ENCODE measurements at places on chromosomes 1 and 21.
A peak's percentile ranks its signal among the peaks of the same experiment; 100 is the strongest.

GRCh38 chr1:180722586-180722985 lies 90.8 kb downstream of the XPR1 start:
- no peaks in the 10 kb centered on the region for H3K27me3 ChIP-seq
- H3K36me3 ChIP-seq, result peaks cover 50% of the 10 kb centered on the region
- H3K4me1 ChIP-seq, result no peaks in the 10 kb centered on the region
- DNase-seq, result no peak

DNA sequence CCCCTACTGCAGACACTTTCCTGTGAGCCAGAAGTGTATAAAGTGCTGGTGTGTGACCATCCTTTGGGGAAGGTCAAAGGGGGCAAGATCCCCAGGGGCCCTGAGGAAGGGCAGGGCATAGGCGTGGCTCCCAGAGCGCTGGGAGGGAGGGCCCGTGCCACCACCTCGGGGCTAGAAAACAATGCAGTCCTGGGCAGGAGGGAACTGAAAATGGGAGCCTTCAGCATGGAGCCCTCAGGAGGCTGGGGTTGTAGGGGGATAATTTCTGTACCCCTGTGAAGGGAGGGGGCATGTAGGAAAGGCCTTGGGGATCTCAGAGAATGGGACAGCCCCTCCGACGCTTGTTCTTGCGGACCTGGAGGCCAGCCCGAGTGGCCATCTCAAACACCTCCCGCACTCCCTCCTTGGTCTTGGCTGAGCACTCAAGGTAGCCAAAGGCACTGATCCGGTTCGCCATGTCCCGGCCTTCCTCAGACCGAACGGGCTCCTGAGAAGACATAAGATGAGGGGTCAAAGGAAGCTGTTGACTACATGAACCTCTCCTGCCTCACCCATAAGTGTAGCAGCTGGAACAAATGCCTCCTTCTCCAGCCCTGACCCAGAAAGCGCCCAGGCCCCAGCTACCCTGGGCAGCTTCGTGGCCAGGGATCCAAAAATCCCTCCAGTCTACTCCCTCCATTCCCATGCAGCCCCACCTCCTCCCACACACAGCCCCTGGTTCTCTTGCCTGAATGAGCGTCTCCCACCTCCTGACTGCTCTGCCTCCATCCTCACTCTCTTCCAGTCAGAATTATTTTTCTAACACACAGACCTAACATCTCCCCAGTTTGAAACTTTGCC lies 5.5 kb downstream of the RHOC start:
- H3K4me1 ChIP-seq, result peaks cover 63% of the 10 kb centered on the region
- no peaks in the 10 kb centered on the region for H3K27me3 ChIP-seq
- no peak for DNase-seq
- peaks cover 34% of the 10 kb centered on the region for H3K36me3 ChIP-seq

DNA sequence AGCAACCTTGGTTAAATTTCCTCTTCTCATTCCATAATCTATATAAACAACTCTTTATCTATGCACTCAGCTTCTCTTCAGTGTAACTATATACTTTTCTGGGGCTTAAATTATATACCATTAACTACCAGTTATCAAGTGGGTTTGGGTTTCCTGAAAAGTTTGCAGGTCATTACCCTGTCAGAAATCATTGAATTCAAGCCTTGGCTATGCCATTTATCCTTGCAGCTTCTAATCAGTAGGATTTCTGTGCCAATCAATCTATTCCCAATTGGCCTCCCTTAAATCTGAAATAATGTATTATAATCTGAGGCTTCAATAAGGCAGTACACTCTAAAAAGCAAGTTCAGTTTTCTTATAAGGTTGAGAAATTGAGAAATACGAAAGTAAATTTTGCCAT lies 466.5 kb downstream of the NCAM2 start:
- no peak overlapping the region for H3K4me3 ChIP-seq
- H3K4me1 ChIP-seq, result no peaks in the 10 kb centered on the region
- no peak overlapping the region for H3K27ac ChIP-seq
- H3K27me3 ChIP-seq, result no peaks in the 10 kb centered on the region
- no peaks in the 10 kb centered on the region for H3K36me3 ChIP-seq

- no peaks in the 10 kb centered on the region for H3K4me1 ChIP-seq
- H3K4me3 ChIP-seq, result no peak overlapping the region
- DNase-seq, result no peak
- no peaks in the 10 kb centered on the region for H3K36me3 ChIP-seq
- H3K27ac ChIP-seq, result no peak overlapping the region
- H3K27me3 ChIP-seq, result no peaks in the 10 kb centered on the region
These were observed 89.7 kb downstream of the TNNI3K start for GRCh38 chr1:74324684-74325448.

DNA sequence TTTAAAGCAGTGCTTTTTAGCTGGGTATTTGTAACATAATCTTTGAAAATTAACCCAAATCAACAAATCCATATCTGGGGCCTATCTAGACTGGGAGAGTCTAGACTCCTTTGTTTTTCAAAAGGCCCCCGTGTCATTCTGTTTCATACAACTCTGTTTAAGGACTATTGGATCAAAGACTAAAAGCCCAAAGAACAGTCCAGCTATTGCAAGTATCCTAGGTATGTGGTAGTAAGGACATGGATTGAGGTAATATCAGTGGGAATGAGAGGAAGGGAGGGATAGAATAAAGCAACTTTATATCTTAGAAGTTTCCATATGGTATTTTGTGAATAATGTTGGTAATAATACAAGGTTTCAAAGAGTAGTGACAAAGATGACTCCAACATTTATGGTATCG lies 18.2 kb downstream of the KIF1B start:
- H3K27me3 ChIP-seq, result no peaks in the 10 kb centered on the region
- peaks cover 3% of the 10 kb centered on the region for H3K4me1 ChIP-seq
- no peak overlapping the region for H3K4me3 ChIP-seq
- no peak for DNase-seq
- no peaks in the 10 kb centered on the region for H3K36me3 ChIP-seq
- H3K27ac ChIP-seq, result no peak overlapping the region

DNA sequence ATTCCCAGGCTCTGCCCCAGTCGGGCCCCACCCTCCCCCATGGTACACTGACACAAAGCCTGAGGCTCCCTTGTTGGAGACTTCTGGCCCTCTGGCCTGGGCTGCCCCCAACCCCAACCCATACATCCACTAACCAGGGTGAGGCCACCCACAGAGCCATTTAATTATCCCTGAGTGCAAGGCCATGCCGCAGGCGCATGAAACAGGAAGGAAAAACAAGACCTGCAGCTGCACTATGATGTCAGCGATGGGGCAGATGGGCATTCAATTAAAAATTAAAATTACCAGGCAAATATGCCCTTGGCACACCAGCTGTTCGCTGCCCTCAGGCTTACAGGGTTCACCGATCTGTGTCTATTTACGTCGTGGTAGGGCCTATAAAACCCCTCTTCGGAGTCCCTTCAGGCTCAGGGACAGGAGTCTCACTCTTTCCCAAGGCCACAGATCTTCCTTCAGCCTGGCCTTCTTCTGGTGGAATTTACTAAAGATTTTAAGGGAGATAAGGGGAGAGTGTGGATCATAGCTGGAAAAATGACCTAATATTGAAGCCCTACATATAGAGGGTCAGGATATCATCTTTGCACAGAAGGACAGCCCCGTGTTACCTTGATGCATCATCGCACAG lies 29.6 kb upstream of the RGS16 start:
- H3K4me1 ChIP-seq, result peaks cover 18% of the 10 kb centered on the region
- H3K4me3 ChIP-seq, result no peak overlapping the region
- peaks cover 18% of the 10 kb centered on the region for H3K27me3 ChIP-seq
- no peak for DNase-seq
- H3K27ac ChIP-seq, result no peak overlapping the region

DNA sequence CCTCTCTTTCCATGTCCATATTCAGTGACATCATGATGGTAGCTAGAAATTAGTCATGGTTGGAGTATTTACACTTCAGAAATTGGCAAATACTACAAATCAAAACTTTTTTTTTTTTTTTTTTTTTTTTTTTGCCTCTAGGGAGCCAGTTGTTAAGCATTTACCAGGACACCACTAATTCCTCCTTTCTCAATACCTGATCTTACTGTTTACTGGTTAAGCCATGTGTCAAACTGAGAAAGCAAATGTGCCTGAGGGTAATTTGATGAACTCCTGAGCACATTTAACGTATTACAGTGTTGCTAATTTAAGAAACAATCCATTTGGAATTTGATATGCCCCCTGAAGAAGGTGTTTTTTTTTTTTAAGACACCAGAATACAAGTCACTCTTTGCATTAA lies 94.4 kb downstream of the DNM3 start:
- H3K4me1 ChIP-seq, result no peaks in the 10 kb centered on the region
- no peaks in the 10 kb centered on the region for H3K27me3 ChIP-seq
- no peak for DNase-seq
- H3K36me3 ChIP-seq, result no peaks in the 10 kb centered on the region

DNA sequence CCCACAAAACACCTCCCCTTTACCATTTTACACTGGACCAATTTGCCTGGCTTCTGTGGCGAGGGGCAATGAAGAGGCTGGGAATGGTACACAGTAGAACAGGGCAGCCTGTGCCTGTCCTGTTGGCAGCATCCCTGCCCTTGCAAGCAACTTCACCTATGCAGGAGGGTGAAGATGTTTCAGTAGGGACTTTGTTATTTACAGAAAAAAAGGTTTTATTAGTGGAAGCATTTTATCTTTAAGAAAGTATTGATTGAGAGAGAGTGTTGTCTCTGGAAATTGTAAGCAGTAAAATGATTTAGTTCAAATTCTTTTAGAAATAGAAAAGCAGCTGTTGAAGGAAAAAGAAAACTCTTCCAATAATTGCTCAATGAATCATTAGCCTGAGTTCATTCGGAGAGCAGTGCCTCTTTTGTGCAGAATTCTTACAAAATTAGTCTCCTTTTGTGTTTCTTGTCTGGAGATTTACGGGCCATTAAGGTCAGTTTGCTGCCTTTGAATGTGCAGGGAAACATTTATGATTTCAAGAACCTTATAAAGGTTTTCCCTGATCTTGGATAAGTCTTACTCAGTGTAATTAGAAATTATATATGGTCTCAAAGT lies 49.1 kb downstream of the HHAT start:
- H3K27me3 ChIP-seq, result no peaks in the 10 kb centered on the region
- no peak overlapping the region for H3K4me3 ChIP-seq
- no peak for DNase-seq
- H3K36me3 ChIP-seq, result no peaks in the 10 kb centered on the region
- peaks cover 3% of the 10 kb centered on the region for H3K4me1 ChIP-seq

GRCh38 chr1:98232678-98233077 lies 311.8 kb upstream of the DPYD start:
- no peak overlapping the region for H3K27ac ChIP-seq
- H3K4me3 ChIP-seq, result no peak overlapping the region
- H3K4me1 ChIP-seq, result no peaks in the 10 kb centered on the region

DNA sequence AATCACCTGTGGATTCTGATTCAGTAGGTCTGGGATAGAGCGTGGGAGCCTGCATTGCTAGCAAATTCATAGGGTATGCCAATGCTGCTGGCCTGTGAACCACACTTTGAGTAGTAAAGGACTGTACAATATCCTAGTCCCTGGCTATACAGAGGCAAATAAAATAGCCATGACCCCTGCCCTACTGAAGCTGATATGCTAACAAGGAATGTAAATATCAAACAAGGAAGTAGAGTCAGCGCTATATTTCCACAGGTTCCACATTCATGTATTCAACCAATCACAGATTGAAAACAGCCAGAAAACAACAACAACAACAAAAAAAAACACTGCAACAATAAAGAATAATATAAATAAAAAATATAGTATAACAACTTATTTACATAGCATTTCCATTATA lies 77.8 kb downstream of the TM2D1 start:
- H3K4me3 ChIP-seq, result no peak overlapping the region
- no peaks in the 10 kb centered on the region for H3K36me3 ChIP-seq
- H3K4me1 ChIP-seq, result no peaks in the 10 kb centered on the region
- no peak for DNase-seq
- no peaks in the 10 kb centered on the region for H3K27me3 ChIP-seq

- H3K4me1 ChIP-seq, result no peaks in the 10 kb centered on the region
- no peaks in the 10 kb centered on the region for H3K36me3 ChIP-seq
- H3K4me3 ChIP-seq, result no peak overlapping the region
- H3K27ac ChIP-seq, result no peak overlapping the region
- H3K27me3 ChIP-seq, result no peaks in the 10 kb centered on the region
- DNase-seq, result peak; percentile 1
These were observed 101.5 kb upstream of the SLFNL1 start for GRCh38 chr1:41122851-41123518.

DNA sequence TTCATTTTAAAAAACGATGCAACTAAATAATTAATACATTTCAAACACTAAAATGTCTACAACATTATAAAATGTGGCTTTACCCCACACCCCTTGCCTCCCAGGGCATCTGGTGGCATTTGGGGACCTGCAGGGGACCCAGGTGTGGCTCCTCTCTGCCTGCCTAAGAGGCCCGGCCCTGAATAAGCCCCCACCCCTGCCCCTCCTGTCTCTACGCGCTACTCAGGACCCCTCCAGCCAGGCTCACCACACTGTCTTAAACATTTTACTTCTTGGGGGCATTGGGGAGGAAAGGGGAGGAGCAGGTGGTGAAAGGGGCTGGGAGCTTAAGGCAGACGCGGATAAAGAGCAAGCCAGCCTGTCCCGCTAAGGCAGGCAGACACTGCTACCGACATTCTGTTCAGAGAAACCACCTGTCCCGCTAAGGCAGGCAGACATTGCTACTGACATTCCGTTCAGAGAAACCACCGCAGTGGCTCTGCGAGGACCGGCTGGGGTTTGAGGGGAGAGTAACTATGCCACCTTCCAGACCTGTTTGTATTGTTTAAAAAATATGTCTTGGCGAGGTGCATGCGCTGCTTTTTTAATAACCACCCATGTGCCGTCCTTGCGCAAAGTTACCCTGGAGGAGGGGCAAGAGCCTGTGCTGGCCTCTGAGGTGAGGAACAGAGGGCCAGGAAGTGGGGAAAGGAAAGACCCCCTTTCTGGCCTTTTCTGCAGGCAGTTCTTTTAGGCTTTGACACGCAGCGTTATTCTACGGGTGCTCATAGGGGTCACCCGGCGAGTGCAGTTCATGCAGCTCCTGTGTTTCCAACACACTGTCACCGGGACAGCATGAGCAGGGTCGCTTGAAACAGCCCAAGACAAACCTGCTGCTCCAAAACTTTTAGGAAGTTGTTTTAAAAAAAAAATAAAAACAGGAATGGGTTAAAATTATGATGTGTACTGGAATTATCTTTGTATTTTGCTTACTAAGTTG lies 51.3 kb upstream of the RIPK4 start:
- H3K27ac ChIP-seq, result no peak overlapping the region
- no peak for DNase-seq
- peaks cover 8% of the 10 kb centered on the region for H3K4me1 ChIP-seq

DNA sequence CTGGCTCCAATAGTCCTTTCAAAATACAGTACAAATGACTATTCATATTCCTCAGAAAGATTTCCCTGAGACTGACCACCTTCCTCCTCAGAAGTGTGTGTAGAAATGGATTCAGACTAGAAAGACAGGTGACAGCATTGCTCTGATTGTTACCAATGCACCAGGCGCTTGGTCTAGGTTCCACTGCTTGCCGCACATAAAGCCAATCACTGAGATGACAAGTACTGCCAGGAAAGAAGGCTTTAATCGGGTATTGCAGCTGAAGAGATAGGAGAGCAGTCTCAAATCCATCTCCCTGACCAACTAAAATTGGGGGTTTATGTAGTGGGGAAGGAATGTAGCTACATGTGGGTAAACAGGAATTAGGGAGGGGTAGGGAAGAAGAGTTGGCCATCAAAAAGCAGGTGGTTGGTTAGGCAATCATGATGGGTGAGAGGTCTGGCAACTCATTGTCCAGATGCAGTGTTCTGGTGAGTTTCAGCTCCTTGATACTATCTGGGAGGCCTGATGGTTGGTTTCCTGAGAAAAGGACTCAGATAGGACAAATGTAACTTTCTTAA lies 98.0 kb downstream of the KCNH1 start:
- H3K27ac ChIP-seq, result no peak overlapping the region
- no peaks in the 10 kb centered on the region for H3K36me3 ChIP-seq
- no peak overlapping the region for H3K4me3 ChIP-seq
- H3K4me1 ChIP-seq, result no peaks in the 10 kb centered on the region

All from naive thymus-derived CD8-positive, alpha-beta T cell (primary cell).